ENCODE measurements at places on chromosomes 1 and 21.

- DNase-seq: peak; percentile 84
Observed at GRCh38 chr1:22749919-22750684, 39.5 kb downstream of the EPHB2 start.

DNA sequence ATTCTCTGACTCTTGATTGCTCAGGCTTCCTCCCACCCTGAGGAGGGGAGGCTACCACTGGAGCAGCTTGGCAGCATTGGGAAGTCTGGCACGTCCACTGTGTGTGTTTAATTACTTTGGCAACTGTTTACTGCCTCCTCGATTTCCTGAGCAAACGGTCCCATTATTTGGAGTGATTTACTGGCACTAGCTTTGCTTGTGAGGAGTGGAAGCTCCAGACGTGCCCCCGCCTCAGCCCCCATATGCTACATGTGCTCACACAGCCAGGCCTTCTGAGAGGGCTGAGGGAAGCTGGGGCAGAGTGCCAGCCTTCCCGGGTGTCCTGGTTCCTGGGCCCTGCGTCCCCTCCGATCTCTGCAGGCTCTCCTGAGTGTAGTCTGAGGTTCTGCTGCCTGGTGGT, 306.2 kb downstream of the PTPRU start:
- DNase-seq: no peak

- peak; percentile 97 for DNase-seq
Observed at GRCh38 chr1:192485692-192486436, 89.7 kb upstream of the RGS1 start.

GRCh38 chr21:28397040-28397439, 595.6 kb downstream of the LTN1 start:
- no peak for DNase-seq

- DNase-seq: no peak
Observed at GRCh38 chr21:27719226-27719625, 752.3 kb upstream of the ADAMTS5 start.

- no peak for DNase-seq
Observed at GRCh38 chr1:160460683-160461287, 60.4 kb downstream of the VANGL2 start.

DNA sequence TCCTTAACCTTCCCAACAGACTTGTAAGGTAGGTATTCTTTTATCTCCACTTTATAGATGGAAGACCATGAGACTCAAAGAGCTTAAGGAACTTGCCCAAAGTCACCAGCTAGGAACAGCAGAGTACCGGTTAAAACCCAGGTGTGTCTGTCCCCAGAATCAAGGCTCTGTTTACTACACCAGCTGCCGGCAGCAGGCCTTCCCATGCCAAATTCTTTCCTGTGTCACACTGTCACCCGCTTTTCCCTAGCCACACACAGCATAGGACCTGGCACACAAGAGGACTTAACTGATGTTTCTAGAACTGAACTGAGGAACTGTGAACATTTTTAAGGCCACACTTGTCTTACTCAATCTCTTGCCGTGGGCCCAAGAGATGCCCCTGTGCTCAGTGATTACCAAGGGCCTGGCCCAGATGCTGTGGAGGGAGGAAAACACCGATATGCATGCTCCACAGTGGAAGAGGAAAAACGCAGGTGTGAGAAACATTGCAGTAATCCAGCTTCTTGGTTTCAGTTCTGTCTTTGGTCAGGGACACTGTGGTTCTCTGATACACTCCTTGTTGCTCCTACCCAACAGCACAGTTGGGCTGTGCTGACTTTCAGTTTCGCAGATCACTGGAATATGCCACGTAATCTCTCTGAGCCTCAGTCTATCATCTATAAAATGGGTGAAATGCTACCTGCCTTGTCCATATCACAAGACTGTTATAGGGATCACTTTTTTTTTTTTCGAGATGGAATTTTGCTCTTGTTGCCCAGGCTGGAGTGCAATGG, 13.9 kb upstream of the LY9 start:
- DNase-seq: no peak

DNA sequence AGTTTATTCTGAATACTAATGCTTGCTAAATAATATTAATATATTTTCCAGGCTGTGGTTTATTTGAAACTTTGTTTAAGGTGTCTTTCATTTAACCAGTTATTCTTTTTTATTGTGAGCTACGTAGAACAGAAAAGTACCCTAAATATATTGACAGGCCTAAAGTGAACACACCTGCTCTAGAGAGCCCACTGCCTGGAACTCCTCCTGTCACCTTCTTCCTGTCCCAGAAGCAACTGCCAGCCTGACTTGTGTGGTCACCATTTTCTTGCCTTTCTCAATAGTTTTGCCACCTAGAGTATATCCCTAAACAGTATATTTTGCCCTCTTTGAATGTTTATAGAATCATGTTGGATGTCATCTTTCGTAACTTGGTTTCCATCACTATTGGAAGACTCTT, 48.5 kb downstream of the SCCPDH start:
- no peak for DNase-seq

DNA sequence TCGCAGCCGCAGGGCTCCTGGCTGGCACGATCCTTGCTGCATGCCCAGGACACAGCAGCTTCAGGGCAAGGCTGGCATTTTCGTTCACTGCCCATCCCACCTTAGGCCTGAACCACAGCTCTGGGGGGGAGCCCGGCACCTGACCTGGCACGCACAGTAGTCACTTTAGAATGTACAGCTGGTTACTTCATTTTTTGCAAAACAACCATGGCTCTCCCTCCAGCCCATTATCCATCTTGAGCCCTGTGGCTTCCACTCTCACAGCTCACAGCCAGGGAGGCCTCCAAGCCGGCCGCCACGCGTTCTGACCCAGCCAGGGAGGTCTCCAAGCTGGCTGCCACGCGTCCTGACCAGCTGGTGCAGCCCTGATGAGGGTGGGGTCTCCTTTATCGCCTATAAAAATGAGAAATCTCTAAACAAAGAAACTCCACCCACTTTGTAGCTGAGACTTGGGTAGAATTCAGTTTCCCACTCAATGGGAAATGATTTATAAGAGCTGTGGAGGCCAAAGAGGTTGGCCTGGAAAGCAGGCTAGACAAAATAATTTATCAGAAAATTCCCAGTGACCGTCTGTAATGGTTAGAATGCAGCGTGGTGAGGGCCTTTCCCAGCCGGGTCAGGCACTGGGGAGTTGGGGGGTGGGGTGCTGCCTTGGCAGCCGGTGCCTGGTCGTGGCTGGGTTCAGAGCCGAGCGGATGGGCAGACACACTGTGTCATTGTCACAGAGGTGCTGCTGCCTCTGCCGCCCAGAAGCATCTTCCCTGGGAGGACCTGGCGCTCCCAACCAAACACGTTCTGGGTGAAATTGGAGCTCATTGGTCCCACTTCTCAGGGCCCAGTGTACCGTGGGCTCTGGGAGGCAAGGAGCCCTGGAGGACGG, 54.6 kb upstream of the ACTRT2 start:
- no peak for DNase-seq

GRCh38 chr1:5998906-5999301, 6.7 kb upstream of the NPHP4 start:
- DNase-seq: no peak

DNA sequence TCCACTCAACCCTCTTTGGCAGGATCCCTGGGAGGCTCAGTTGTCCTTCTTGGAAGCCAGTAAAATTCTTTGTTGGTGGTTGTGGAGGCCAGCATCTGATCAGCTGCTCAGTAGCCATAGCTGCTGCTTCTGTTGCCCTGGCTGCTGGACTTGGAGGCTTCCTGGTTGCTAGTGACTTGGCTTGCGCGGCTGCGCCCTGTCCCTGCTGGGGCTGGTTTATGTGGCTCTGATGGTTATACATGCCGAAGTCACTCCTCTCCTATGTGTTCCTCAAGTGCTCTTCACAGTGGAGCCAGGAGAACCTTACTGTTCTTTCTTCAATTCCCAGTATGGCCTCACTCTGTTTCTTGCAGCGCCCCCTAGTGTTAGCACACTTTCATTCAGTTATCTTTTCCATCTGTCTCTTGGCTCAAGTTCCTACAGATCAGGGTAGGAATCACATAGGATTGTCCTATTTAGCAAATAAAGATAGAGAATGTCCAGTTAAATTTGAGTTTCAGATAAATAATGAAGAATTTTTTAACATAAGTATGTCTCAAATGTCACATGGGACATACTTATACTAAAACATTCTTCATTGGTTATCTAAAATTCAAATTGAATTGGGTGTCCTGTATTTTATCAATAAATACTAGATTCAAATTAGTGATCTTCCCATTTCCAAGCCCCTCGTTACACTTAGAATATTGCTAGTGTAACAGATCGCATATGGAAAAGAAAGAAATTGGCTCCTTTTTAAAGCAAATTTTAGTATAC, 176.5 kb downstream of the TGFB2 start:
- DNase-seq: peak; percentile 54

GRCh38 chr1:108610073-108610472, 50.2 kb downstream of the EEIG2 start:
- no peak for DNase-seq

DNA sequence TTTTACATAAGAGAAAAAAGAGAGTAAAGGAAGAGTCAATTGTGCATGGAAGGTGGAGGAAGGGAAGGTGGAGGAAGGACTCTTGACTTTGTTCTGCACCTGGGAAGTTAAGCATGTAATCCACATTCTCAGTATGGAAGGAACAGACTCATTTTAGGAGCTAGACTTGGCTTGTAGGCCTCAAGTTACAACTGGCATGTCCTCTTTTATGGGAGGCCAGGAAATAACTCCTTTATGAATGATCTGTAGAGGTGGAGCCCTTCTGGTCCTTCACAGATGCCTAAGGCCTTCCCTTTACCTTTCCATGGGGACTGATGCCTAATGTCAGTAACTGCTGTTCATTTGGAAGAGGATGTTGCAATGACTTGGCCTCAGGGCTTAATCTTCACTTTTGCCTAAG, 29.4 kb upstream of the CCSAP start:
- DNase-seq: no peak

GRCh38 chr1:97046765-97047420, 325.3 kb downstream of the PTBP2 start:
- no peak for DNase-seq

DNA sequence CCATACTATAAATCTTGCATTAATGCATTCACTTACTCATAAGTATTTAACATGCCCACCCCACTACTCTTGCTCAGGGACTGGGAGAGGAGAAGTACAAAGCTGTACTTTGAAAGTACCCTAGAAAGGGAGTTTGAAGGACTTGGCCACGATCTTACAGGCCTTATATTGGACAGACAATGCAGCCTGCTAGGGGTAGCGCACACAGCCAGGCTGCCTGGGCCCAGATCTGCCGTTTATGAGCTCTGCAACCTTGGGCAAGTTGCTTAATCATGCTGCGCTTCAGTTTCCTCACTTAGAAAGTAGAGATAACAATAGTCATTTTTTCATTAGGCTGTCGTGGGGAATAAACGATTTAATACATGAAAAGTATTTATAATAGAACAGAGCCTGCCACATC, 110.1 kb downstream of the CDC7 start:
- no peak for DNase-seq

DNA sequence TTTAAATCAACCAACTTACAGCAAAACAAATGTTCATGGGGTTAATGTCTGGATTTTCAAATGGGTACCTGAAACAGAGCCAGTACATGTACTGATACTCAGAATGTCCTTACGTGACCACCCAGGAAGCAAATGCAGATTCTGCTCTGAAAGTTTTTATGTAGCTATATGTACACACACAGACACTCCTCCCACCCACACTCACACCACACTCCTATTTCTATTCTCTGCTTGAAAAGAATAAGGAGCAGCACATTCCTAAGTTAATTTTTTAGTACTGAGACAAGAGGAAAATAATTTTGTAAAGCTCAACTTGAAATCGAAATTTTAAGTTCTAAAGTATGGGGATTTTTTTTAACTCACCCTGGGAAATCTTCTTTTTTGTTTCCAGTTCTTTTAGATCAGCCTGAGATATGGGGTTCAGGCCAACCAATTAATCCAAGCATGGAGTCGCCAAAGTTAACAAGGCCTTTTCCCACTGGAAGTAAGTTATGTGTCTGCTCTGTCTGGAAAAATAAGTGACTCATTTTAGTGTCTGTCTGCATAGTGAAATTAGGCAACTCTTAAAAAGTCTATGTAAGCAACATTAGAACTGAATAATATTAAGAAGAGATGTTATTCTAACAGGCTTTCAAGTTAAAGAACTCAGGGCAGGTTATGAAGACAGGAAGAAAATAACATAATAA, 75.5 kb upstream of the DYNLT5 start:
- peak; percentile 66 for DNase-seq

GRCh38 chr1:38006008-38006828, 904 bp upstream of the FHL3 start:
- no peak for DNase-seq

DNA sequence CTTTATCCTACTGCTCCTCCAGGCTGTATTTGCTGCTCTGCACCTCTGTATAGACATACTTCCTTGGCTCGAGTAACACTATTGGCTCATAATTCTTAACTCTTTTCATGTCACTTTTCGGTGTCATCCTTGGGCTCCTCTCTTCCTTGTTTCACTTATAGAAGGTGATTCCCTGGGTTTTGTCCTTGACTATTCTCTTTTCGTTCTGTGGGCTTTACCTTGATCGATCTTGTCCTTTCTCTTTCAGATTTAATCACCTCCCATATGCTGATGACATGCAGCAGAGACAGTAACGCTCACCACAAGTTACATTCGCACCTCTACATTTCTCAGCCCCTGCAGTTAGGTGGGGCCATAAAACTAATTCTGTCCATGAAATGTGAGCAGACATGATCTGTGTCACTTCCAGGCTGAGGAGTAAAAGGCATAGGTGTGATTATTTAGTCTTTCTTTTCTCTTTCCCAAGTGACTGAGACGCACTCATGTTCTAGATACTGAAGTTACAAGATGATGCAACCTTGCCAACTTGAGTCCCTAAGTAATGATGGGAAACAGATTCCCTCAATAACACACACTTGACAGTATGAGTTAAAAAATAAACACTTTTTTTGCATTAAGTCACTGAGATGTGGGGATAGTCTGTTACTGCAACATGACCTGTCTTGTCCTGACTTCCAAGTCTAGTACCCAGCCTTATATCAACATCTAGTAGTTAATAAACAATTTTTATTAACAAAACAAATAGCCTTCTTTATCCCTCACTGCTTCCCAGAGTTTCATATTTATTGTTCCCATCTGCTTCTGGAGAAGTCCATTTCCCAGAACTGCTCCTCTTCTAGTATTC, 49.9 kb upstream of the HAO2 start:
- no peak for DNase-seq

DNA sequence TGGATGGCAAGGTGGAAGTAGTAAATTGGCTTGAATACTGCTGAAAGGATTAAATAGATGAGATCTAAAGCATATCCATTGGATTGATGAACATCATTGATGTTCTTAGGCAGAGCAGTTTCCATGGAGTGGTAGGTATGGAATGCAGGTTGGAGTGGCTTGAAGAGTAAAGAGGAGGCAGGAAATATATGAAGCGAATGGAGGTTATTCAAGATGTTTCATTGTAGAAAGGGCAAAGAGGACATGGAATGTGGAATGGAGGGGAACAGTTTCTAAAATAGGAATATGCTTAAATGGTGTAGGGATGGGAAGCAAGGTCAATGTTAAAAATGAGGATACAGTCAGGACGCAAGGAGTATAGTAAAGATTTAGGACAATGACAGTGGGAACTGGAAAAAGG, 6.1 kb downstream of the OSBPL9 start:
- no peak for DNase-seq

GRCh38 chr1:65114322-65114721, 33.7 kb upstream of the AK4 start:
- no peak for DNase-seq
